ENCODE measurements at places on chromosomes 5 and 9. TPM values are rescaled to one million over a fixed set of nuclear protein-coding genes. Genes with fewer than 3 reads are reported as not detected.

OR1J2 gene
- not detected for total RNA-seq

TERT gene
- total RNA-seq: not detected

IL5 gene
- total RNA-seq: not detected

SNX18 gene
- 53.9 TPM for total RNA-seq

CEP78 gene
- 8.6 TPM for total RNA-seq

WNK2 gene
- total RNA-seq: 0.63 TPM

OR1N1 gene
- total RNA-seq: not detected

- DNase-seq: no peak
Observed at GRCh38 chr9:9847750-9848149, 765.1 kb downstream of the PTPRD start.

GRCh38 chr5:60677850-60678664 is 21.9 kb downstream of the DEPDC1B start:
- no peak for DNase-seq

- no peak for DNase-seq
Observed at GRCh38 chr5:72307573-72307967, 12.5 kb downstream of the MRPS27 start.

DNA sequence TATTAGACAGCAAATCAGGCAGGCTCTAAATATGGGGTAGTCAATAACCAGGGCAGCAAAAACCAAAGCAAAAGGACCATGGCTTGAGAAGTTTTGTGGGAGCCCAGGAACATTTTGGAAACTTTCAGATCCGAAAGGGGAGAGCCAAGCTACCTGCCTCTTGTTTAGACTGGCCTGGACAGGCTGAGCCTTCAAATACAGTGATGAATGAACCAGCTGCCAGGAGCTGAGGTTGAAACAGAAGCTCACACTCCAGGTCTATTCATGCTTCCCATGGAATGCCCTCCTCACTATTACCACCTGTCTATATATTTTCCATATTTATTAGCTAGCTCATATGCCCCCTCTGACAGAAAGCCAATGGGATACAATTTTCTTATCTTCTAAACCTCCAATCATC is 150.8 kb upstream of the SLC44A1 start:
- no peak for DNase-seq

- DNase-seq: no peak
Observed at GRCh38 chr5:120923026-120923425, 458.9 kb downstream of the PRR16 start.

GRCh38 chr9:1366276-1366675 is 316.1 kb downstream of the DMRT2 start:
- no peak for DNase-seq

DNA sequence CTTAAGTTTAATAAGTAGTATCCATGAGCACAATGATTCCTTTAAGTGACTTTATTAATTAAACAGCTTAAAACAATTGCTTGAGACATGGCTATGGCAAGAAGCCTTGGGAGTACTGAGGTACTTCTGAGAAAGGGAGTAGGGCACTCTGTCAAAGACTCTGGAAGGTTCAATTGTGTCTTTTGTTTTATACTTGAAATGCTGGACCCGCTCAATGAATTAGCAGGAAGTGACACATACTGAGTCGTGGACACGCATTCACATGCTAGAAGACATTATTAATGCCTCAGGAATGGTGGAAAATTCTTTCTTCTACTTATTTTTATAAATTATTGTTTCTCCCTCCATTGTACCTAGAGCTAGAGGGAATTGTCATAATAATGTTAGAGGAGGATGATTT is 347.3 kb upstream of the ZNF608 start:
- no peak for DNase-seq

- DNase-seq: no peak
Observed at GRCh38 chr9:727767-728166, 113.7 kb upstream of the DMRT1 start.

DNA sequence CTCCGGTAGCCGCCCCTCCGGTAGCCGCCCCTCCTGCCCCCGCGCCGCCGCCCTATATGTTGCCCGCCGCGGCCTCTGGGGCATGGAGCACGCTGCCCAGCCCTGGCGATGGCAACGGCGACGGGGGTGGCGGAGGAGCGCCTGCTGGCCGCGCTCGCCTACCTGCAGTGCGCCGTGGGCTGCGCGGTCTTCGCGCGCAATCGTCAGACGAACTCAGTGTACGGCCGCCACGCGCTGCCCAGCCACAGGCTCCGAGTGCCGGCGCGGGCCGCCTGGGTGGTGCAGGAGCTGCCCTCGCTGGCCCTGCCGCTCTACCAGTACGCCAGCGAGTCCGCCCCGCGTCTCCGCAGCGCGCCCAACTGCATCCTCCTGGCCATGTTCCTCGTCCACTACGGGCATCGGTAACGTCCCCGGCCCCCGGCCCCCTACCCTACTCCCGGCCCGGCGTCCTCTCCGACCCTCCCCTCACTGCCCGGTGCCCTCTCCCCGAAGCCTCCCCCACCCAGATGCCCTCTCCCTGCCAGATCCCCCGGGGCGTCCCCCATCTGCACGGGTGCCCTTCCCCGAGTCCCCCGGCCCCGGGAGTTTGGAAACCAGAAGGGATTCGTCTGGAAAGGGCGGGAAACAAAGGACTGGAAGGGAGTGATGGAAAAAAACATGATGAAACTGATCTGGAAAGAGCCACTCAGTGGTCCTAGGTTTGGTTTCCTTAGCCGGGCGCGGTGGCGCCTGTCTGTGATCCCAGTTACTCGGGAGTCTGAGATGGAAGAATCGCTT is 417 bp downstream of the SRD5A1 start:
- no peak for DNase-seq

DNA sequence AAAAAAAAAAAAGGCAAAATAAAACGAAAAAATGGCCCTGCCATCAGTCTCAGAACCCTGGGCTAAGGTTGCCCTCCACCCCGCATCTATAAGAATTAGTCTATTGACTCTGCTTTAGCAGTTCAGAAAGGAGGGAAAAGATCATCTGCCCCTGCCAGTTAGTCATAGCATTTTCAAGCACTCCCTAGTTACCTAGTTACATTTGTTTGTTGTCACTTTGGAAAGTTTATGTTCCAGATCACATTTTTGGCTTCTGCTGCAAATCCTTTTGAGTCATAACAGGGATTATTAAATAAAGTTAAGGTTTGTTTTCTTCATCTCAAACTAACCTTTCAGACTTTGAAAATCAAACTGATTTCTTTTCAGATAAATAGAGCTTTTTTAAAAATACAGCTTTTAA is 52.1 kb downstream of the AQP7 start:
- DNase-seq: no peak

DNA sequence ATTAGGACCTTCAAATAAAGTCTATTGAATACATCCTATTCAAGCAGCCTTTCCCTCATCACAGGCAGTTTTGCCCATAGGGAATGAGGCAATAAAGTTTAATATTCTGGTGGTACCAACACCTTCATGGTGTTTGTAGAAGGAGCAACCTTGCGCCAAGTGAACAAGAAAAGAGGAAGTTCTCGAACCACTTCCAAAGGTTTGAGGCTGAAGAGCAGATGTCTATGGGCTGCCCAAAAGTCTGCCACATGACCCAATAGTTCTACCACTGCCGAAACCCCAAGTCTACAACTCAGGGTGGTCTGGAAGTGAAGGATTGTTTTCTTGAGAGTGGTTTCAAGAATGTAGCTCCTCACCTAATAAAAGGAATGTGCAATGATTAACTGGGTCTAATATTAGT is 123.1 kb downstream of the NPR3 start:
- no peak for DNase-seq

DNA sequence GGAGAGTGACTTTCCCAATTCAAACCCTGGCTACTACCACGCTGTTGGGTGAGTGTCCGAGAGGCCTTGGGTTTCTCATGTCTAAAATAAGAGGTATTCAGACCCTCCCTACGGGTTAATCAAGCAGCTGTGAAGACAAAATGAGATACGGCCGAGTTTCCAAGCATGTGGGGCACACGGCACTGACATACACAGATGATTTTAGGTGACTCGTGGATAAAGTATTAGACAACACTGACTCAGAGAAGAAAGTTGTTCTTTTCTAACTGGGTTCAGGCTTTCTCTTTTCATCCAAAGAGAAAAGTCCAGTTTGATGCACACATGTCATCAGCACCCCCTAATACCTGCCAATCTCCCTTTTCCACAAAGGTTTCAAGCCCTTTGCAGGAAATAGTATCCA is 15.6 kb downstream of the FOXI1 start:
- DNase-seq: no peak

DNA sequence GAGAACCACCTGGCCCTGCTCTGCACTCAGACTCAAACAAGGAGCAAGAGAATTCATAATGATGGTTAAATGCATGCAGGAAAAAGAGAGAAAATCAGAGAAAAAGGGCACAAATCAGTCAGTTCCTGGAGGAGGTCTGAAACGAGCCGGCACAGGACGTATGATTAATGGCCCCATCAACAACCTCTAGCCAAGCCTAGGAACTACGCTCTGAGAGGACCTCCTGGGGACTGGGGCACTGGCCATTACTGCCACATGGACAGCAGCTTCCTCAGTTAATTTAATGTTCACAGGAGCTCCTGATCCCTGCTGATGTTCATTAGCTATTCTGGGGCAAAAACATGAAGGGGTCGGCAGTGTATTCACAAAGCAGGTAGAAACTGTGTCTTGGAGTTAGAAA is 238.1 kb downstream of the MED10 start:
- no peak for DNase-seq

GRCh38 chr5:98556712-98557111 is 216.8 kb upstream of the RGMB start:
- no peak for DNase-seq

All from omental fat pad (tissue), 4 donors.